ENCODE measurements at places on chromosomes 3 and 15. TPM values are rescaled to one million over a fixed set of nuclear protein-coding genes. Genes with fewer than 3 reads are reported as not detected.

- H3K4me1 ChIP-seq, result peaks cover 23% of the 10 kb centered on the region
- no peaks in the 10 kb centered on the region for H3K27me3 ChIP-seq
- H3K27ac ChIP-seq, result no peak overlapping the region
- H3K4me3 ChIP-seq, result no peak overlapping the region
- no peak for DNase-seq
- no peaks in the 10 kb centered on the region for H3K36me3 ChIP-seq
Observed at GRCh38 chr15:57534281-57534680, 57.4 kb upstream of the MYZAP start.

- DNase-seq, result no peak
- H3K4me1 ChIP-seq, result peaks cover 8% of the 10 kb centered on the region
- no peak overlapping the region for H3K4me3 ChIP-seq
- no peaks in the 10 kb centered on the region for H3K36me3 ChIP-seq
- no peak overlapping the region for H3K27ac ChIP-seq
Observed at GRCh38 chr3:101194392-101194791, 126.0 kb downstream of the IMPG2 start.

DNA sequence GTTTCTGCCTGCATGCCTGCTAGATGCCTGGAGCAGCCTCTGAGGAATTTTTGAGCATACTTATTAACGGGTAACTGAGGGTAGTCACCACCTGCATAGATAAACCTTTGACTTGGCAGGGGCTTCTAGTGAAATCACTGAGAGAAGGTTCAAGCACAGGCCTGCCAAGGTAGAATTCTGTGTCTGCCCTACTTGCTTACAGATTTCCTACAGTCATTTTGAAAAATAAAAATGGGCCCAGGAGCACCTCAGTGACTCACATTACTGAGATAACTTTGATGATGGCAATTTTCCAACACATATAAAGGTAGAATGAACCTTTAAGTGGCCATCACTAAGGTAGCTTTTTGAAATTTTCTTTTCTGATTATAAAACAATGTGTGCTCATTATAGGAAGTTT is 10.8 kb downstream of the CRTAP start:
- no peak for DNase-seq
- H3K36me3 ChIP-seq, result peaks cover 68% of the 10 kb centered on the region
- no peaks in the 10 kb centered on the region for H3K27me3 ChIP-seq
- no peak overlapping the region for H3K27ac ChIP-seq

- no peak overlapping the region for H3K27ac ChIP-seq
- no peaks in the 10 kb centered on the region for H3K36me3 ChIP-seq
- peaks cover 23% of the 10 kb centered on the region for H3K4me1 ChIP-seq
- peak overlapping the region; percentile 31 for H3K4me3 ChIP-seq
Observed at GRCh38 chr3:134651347-134652041, 672 bp upstream of the KY start.

- no peak overlapping the region for H3K4me3 ChIP-seq
- H3K27ac ChIP-seq, result no peak overlapping the region
- H3K27me3 ChIP-seq, result no peaks in the 10 kb centered on the region
- peaks cover 53% of the 10 kb centered on the region for H3K36me3 ChIP-seq
Observed at GRCh38 chr3:52633786-52634185, 51.9 kb downstream of the PBRM1 start.

DNA sequence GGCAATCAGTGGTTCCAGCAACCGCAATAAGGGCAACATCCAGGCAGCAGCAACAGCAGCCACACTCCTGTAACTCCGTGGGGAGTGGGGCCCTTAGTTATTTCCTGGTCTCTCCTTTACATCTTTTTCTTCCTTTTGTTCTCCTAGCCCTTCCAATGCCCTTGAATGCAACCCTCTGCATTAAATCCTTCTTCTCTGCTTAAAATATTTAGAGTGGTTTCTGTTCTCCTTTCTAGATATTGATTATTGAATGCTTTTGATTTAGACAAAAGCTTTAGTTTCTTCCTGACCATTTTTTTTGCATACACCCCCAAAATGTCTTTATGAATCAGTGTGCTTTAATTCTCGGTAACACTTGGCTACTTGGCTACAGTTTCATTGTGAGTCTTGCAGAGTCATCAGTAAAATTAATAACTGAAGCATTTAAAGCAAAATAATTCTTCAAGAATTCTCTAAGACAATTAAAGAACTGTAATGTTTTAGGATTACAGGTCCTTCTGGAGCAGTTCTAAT is 586.1 kb downstream of the MECOM start:
- no peaks in the 10 kb centered on the region for H3K27me3 ChIP-seq
- no peaks in the 10 kb centered on the region for H3K36me3 ChIP-seq
- DNase-seq, result no peak
- H3K4me3 ChIP-seq, result no peak overlapping the region
- no peak overlapping the region for H3K27ac ChIP-seq
- H3K4me1 ChIP-seq, result peaks cover 9% of the 10 kb centered on the region

DNA sequence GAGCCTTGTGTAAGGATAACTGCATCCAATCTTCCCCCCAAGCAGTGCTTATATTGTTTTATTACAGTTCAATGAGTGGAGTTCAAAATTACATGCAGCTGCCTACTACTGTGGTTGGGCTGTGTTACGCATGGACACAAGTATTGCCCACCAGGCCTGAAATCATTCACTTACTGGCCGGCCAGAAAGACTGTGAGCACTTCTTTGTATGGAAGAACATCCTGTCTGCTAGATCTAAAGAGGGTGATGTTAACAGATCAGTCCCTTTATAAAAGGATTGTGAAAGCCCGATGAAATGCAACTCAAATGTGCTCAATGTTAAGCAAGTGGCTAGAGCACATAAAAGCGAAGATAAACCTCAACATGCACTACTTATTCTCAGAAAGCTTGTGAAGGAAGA is 132.5 kb downstream of the FOXP1 start:
- no peaks in the 10 kb centered on the region for H3K27me3 ChIP-seq
- H3K36me3 ChIP-seq, result no peaks in the 10 kb centered on the region
- peaks cover 18% of the 10 kb centered on the region for H3K4me1 ChIP-seq

DNA sequence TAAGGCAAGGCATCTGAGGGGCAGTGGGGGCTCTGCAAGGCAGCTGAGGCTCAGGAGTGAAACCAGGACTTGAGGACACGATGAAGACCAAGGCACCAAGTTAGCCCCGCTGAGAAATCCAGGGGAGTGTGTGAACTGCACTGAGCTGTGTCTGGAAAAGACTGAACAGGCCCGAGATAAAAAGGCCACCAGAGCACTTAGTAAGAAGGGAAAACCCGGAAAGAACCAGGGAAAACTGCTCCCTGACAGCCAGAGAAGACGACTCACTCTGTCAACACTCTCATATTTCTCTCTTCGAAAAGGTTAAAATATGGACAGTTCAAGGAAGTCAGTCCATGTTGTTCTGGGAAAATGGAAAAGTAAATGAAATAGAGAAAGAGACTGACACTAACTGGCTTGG is 109.0 kb downstream of the SEC22A start:
- no peaks in the 10 kb centered on the region for H3K36me3 ChIP-seq
- H3K27me3 ChIP-seq, result peaks cover 3% of the 10 kb centered on the region
- no peaks in the 10 kb centered on the region for H3K4me1 ChIP-seq
- H3K27ac ChIP-seq, result no peak overlapping the region
- no peak overlapping the region for H3K4me3 ChIP-seq
- no peak for DNase-seq

The LRRC49 gene
- 5.1 TPM for total RNA-seq

- no peak for DNase-seq
- H3K4me1 ChIP-seq, result no peaks in the 10 kb centered on the region
- H3K27me3 ChIP-seq, result no peaks in the 10 kb centered on the region
- no peaks in the 10 kb centered on the region for H3K36me3 ChIP-seq
- H3K4me3 ChIP-seq, result no peak overlapping the region
- no peak overlapping the region for H3K27ac ChIP-seq
Observed at GRCh38 chr3:141648055-141648910, 89.8 kb upstream of the RNF7 start.

The ARRDC4 gene
- total RNA-seq, result 4.2 TPM

The PLA2G4E gene
- total RNA-seq, result not detected

Measured in SJSA1 (cell line).